ENCODE measurements at places on chromosomes 16 and 17.

DNA sequence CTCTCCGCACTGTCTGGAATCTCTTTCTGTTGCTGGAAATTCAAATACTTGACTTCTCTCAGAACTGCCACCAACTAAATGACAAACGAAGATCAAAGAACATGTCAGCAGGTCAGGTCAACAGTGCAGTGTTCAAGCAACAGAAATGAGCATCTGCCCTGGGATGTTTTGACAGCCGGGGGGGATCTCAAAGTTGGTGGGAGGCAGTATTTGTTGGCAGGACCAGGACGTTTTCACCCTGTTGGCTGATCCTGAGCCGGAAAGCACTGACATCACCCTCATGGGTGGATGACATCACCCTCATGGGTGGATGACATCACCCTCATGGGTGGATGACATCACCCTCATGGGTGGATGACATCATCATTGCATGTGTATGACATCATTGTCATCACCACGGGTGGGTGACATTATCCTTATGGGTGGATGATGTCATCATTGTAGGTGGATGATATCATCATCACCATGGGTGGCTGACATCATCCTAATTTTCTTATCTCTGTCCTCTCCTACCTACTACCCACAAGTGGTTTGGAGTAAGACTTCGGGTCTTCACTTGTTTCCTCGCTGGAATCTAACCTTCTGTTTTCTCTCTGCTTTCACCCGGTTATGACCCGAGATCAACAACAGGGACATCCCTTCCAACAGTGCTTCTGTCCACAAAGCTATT lies 18.9 kb downstream of the DNAH17 start:
- H3K27me3 ChIP-seq, result no peaks in the 10 kb centered on the region
- H3K4me1 ChIP-seq, result no peaks in the 10 kb centered on the region
- H3K4me3 ChIP-seq, result no peak overlapping the region
- no peak overlapping the region for H3K27ac ChIP-seq
- DNase-seq, result no peak

GRCh38 chr17:74009056-74009625 lies 194.3 kb upstream of the RPL38 start:
- no peaks in the 10 kb centered on the region for H3K36me3 ChIP-seq
- no peak overlapping the region for H3K27ac ChIP-seq
- H3K4me3 ChIP-seq, result no peak overlapping the region
- peaks cover 31% of the 10 kb centered on the region for H3K4me1 ChIP-seq
- peaks cover 5% of the 10 kb centered on the region for H3K27me3 ChIP-seq

- H3K27ac ChIP-seq, result no peak overlapping the region
- DNase-seq, result no peak
- peaks cover 26% of the 10 kb centered on the region for H3K36me3 ChIP-seq
- H3K4me3 ChIP-seq, result no peak overlapping the region
- H3K27me3 ChIP-seq, result no peaks in the 10 kb centered on the region
These were observed 20.9 kb downstream of the GAN start for GRCh38 chr16:81335669-81336068.

DNA sequence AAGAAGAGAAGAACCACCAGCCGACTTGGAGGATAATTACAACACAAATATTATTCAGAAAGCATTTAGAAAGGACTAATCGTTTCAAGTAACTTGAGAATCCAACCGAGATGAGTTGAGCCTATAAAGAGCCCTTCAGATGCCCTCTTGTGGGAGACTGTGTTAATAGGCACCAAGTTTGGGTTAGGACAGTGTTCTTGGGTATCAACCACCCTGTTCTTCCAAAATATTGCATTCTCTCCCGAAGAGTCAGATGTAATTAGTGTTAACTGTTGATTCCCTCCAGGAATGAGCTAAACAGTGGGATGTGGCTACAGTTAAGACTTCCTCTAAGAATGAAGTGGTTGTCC lies 87.8 kb upstream of the NOL11 start:
- no peak for DNase-seq
- H3K27ac ChIP-seq, result no peak overlapping the region
- H3K4me3 ChIP-seq, result no peak overlapping the region
- peaks cover 9% of the 10 kb centered on the region for H3K4me1 ChIP-seq

DNA sequence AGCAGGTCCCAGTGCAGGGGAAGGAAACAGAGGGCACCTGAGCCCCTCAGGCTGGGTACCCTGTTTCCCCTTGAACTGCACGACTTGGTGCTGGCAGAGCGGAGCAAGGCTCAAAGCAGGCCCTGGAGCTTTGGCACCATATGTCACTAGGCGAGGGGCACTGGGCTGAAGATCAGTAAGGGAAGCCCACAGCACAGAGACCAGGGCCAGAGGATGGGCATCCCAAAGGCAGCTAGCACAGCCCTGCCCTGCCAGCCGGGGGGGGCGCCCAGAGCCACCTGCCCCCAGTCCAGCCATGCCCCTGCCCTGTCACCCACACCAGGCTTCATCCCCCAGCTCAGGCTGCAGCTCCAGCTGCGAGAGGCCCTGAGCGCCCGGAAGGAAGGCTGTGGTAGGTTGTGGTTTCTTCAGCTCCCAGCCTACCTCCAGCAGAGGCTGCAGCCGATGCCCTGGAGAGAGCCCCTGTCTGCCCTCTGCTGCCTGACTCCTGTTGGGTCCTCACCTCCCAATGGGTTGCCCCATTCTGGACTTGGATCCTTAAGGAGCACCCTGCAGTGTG lies 10.9 kb downstream of the NHERF1 start:
- H3K36me3 ChIP-seq, result no peaks in the 10 kb centered on the region
- DNase-seq, result no peak
- peak overlapping the region; percentile 89 for H3K27ac ChIP-seq
- H3K4me3 ChIP-seq, result no peak overlapping the region
- peaks cover 52% of the 10 kb centered on the region for H3K4me1 ChIP-seq

DNA sequence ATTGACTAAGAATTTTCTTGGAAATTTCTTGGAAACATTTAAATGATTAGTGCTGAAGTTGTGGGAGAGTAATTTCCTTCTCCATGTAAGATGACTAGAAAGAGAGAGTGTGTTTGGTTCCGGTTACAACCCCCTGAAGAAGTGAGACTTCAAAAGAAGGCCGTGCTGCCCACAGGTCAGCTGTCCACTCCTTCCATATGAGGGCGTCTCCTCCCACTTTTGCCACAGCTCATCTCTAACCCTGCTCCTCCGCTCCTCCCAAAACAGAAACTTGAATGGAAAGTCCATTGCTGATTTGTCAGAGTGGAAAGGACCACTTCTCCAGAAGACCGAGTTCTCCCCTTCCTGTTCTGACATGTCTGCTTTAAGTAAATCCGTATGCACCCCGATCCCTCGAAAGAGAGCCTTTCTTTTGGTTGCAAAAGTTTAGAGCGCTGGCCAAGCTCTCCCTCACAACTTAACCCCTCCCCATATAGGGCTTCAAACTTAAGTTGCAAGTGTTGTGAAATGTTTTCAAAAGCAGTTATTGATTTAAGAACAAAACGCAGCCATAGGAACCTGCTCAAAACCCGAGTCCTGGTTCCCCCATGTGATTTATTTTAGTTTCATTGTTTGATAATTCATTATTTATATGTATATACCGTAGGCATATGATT lies 129.5 kb downstream of the SOCS1 start:
- peak overlapping the region; percentile 53 for H3K27ac ChIP-seq
- no peaks in the 10 kb centered on the region for H3K4me1 ChIP-seq
- no peaks in the 10 kb centered on the region for H3K27me3 ChIP-seq
- H3K4me3 ChIP-seq, result no peak overlapping the region
- H3K36me3 ChIP-seq, result peaks cover 5% of the 10 kb centered on the region
- no peak for DNase-seq

DNA sequence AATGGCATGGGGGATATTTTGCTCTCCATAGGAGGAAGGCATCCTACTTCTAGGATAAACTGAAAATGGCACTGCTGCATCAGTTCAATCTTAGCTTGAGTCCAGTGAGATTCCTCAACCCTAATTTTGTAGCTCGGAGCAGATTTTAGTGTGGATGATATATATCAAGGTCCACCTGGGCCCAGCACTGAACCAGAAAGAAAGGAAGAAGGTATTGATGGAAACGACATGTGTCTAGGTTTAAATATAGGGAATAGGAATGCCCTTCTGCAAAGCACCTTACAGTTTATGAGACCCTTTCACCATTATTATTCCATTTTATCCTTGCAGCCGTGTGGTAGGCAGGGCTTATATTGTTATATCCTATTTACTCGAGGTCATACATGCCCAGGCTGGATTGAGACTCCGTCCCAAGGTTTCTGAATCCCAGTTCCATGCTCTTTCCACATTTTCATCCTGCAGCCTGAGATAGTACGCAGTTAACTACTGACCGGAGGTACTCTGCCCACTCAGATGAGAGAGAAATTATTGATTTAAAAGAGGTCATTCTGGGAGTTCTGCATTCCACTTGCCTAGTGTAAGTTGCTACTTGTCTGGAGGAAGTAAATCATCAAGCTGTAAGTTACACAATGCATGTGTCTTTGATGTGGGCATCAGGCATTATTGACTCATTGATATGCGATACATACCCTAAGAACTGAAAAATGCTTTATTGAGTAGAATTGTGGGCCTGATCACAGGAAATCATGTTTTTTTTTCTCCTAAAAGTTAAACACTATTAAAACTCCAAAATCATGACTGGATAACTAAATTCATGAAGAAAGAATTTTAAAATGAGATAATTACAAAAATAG lies 10.1 kb downstream of the KRT39 start:
- H3K4me3 ChIP-seq, result no peak overlapping the region
- no peak for DNase-seq
- peaks cover 42% of the 10 kb centered on the region for H3K4me1 ChIP-seq

- no peak overlapping the region for H3K4me3 ChIP-seq
- H3K4me1 ChIP-seq, result no peaks in the 10 kb centered on the region
- peaks cover 28% of the 10 kb centered on the region for H3K36me3 ChIP-seq
- DNase-seq, result no peak
- no peak overlapping the region for H3K27ac ChIP-seq
These were observed 68.6 kb downstream of the ZZEF1 start for GRCh38 chr17:4073983-4074830.

- no peak overlapping the region for H3K27ac ChIP-seq
- no peaks in the 10 kb centered on the region for H3K4me1 ChIP-seq
- H3K4me3 ChIP-seq, result no peak overlapping the region
- peaks cover 37% of the 10 kb centered on the region for H3K36me3 ChIP-seq
These were observed 16.4 kb downstream of the DHODH start for GRCh38 chr16:72024862-72025382.

DNA sequence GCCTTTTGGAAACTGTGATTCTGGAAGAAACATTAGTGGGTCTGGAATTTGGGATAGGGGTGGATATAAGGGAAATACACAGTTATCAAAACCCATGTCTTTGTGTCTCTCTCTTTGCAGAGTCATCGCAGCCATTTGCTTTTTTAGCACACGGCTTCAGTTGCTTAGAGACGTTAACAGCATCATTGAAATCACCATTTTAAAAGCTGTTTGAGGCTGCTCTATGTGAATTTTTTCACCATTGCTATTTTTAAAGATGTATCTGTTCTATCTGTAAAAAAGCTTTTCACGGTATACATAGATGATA lies 47.3 kb downstream of the OMG start:
- H3K4me1 ChIP-seq, result peaks cover 24% of the 10 kb centered on the region
- H3K4me3 ChIP-seq, result no peak overlapping the region
- DNase-seq, result no peak
- H3K36me3 ChIP-seq, result 0 out of 2 replicates have a peak, but pooled peaks cover 4% of the 10 kb centered on the region

DNA sequence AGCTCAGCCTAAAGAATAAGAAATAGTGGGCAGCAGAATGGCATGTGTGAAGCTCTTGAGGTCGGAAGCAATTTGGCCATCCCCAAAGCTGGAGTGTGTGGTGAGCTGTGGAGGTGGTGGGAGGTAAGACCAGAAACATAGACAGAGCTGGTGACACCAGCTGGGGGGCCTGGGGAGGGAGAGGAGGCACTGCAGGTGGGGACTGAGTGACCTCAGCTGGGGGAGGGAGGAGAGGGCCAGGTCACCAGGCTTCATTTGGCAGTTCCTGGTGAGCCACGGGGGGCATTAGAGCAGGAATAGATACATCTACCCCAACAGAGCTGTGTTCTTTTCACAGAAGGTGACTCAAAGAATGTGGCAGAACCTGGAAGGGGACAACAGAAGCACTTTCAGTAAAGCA lies 31.9 kb downstream of the WFDC1 start:
- DNase-seq, result no peak
- H3K27me3 ChIP-seq, result no peaks in the 10 kb centered on the region
- no peak overlapping the region for H3K27ac ChIP-seq

- H3K36me3 ChIP-seq, result no peaks in the 10 kb centered on the region
- H3K27ac ChIP-seq, result no peak overlapping the region
- no peak overlapping the region for H3K4me3 ChIP-seq
- H3K27me3 ChIP-seq, result no peaks in the 10 kb centered on the region
These were observed 224.2 kb upstream of the WSCD1 start for GRCh38 chr17:5846001-5846400.

DNA sequence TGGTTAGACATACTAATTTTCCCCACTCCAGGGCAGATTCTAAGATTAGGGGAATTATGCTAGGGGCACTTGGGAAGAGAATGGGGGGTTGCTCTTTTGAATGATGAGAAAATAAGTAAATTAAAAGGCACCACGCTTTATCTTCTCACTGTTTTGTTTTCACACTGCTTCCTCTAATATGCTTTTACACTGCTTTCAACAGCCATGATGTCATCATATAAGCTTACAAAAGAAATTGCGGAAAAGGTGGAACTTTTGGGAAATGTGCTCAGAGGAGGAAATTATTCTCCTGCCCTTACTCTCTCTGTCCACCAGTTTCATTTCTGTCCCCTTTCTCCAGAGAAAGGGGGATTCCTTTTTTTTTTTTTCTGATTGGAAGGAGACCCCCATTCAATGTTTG lies 308.2 kb downstream of the TOX3 start:
- no peaks in the 10 kb centered on the region for H3K27me3 ChIP-seq
- H3K27ac ChIP-seq, result no peak overlapping the region
- peaks cover 11% of the 10 kb centered on the region for H3K4me1 ChIP-seq
- H3K4me3 ChIP-seq, result no peak overlapping the region

DNA sequence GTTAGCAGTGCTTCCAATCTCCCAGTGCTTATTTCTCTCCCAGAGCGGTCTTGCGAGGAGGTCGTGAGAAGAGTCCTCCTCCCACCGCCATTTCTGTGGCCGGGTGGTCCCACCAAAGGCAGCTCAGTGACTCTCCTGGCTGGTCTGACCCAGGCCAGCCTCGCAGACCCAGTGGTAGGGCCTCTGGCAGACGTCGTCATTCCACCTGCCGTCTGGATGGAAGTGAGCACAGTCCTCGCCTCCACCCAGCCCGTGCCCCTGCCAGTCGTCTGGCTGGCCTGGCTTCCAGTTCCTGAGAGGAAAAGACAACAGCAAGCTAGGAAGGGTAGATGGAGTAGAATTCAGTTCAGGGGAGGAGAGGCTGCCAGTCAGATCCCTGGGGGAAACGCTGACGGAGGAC lies 5.1 kb downstream of the CLEC10A start:
- H3K4me1 ChIP-seq, result no peaks in the 10 kb centered on the region
- no peak overlapping the region for H3K27ac ChIP-seq
- peaks cover 18% of the 10 kb centered on the region for H3K27me3 ChIP-seq
- H3K4me3 ChIP-seq, result no peak overlapping the region
- DNase-seq, result no peak
- no peaks in the 10 kb centered on the region for H3K36me3 ChIP-seq

- no peaks in the 10 kb centered on the region for H3K27me3 ChIP-seq
- no peak overlapping the region for H3K4me3 ChIP-seq
- peaks cover 22% of the 10 kb centered on the region for H3K4me1 ChIP-seq
- DNase-seq, result no peak
- no peak overlapping the region for H3K27ac ChIP-seq
- H3K36me3 ChIP-seq, result peaks cover 10% of the 10 kb centered on the region
These were observed 2.2 kb upstream of the ATF7IP2 start for GRCh38 chr16:10383626-10384025.
